Activated CD8-positive, alpha-beta memory T cell treated with anti-CD3 and anti-CD28 coated beads for 1 hour (primary cell): ENCODE measurements at places on chromosomes 16 and 17.

- no peak for DNase-seq
Observed at GRCh38 chr16:13919330-13919682, 648 bp upstream of the ERCC4 start.

DNA sequence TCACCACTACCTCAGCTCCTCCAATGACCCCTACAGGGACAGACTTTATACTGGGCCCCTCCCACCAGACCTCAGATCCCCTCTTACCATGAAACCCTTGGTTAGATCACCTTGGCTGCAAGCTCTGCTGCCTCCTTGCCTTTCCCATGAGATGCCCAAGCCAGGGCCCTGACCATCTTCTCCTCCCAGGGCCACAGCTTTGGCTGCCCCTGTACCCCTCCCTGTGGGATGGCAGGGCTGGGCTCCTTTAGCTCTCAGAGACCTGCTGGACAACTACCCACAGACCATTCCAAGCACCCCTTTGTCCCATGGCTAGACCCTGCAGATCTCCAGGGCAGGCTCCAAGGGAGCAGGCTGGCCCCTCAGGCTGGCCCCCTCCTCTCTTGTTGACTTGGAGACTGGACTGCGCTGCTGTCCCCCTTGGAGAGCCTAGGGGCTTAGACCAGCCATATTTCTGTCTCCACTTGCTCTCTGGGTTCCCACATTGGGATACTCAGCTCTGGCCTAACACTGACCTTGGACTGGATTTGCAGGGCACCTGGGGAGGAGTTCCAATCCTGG lies 1692.7 kb downstream of the TP53TG3F start:
- no peak for DNase-seq

- no peak for DNase-seq
Observed at GRCh38 chr17:17612085-17613022, 20.8 kb upstream of the PEMT start.

- DNase-seq: no peak
Observed at GRCh38 chr16:80403894-80404293, 136.9 kb upstream of the DYNLRB2 start.

DNA sequence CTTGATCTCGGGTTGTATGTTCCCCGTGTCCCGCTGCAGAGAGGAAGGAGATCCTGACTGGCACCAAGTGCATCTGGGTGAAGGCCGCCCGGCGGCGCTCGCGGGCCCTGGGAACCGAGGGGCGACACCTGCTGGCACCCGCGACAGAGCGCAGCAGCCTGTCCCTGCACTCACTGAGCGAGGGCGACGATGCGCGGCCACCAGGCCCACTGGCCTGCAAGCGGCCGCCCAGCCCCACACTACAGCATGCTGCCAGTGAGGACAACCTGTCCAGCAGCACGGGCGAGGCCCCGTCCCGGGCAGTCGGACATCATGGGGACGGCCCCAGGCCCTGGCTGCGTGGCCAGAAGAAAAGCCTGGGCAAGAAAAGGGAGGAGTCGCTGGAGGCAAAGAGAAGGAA lies 7.5 kb downstream of the BTBD17 start:
- peak; percentile 35 for DNase-seq

DNA sequence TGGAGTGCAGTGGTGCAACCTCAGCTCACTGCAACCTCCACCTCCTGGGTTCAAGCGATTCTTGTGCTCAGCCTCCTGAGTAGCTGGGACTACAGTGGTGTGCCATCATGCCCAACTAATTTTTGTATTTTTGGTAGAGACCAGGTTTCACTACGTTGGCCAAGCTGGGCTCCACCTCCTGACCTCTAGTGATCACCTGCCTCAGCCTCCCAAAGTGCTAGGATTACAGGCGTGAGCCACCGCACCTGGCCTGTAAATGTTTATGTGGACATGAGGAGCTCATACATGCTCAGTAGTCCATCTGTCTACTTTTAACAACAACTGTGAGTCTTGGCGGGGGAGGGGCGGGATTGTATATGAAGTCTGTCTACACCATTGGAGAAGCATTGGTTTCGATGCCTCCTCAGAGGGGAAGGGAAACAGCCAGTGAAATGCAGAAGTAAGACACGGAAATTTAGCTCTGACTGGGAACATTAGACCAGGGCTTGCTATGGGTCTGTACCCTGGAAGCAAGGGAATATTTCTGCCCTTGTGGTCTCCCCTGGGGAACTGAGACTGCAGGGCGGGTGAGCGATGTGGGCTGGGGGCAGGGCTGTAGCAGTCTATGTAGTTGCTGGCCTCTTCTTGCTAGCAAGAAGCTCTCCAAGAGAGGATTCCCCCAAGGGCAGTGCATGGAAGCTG lies 9.3 kb downstream of the NUBP1 start:
- DNase-seq: no peak

GRCh38 chr17:47239967-47240651 lies 13.5 kb upstream of the ITGB3 start:
- no peak for DNase-seq

DNA sequence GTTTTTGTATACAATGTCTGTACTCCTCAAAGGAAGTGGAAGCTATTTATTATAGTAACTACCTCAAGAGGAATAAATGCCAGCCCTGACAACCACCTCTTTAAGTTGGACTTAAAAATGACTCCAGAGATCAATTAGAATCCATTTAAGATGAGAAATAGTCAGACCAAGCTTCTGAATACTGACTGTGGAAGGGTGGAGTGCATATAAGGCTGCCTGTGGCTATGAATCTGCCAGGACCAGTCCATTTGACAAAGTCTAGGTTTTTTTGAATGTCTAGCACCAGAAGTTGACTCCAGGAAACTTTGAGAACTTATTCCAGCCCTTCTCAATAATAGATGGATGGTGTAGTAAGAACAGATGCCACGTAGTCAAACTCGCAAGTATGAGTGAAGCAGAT lies 15.0 kb downstream of the OGFOD1 start:
- DNase-seq: no peak

DNA sequence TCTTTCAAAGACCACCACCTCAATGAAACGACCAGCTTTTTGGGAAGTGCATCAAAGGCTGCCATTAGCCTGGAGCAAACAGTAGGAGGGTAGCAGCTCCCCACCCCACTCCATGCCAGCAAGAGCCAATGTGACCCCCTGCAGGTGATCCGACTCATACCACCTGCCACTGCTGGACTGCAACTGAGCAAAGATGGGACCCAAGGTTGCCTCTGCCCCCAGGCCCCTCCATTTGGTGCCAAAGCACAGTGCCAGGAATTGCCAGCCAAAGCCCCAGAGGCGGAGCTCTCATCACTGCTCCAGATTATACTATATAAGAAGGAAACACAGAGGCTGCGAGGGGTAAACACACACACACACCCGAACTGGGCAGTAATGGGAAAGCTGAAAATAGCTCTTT lies 8.3 kb downstream of the PITPNM3 start:
- no peak for DNase-seq

DNA sequence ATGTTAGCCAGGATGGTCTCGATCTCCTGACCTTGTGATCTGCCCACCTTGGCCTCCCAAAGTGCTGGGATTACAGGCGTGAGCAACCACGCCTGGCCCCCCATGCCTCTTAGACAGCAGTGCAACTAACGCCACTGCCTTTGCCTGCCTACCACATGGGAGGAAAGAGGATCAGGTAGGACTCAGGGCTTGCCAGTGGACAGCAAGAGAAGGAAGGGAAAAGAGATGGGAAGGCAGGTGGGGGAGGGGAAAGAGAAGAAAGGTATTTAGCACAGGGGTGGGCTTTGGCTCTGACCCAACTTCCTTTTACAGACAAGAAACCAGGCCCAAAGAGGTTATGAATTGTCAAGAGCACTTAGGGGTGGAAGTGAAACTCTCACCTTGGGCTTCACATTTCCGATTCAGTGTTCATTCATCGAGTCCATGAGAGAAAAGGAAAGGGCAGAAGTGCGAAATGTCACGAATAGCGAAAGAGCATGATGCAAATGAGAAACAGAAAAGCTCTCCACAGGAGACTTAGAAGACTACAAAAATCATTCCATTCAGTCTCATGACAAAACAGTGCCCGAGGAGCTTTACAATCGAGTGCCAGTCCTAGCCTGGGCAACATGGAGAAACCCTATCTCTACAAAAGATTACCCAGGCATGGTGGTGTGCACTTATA lies 36.4 kb downstream of the CDK5R1 start:
- no peak for DNase-seq

DNA sequence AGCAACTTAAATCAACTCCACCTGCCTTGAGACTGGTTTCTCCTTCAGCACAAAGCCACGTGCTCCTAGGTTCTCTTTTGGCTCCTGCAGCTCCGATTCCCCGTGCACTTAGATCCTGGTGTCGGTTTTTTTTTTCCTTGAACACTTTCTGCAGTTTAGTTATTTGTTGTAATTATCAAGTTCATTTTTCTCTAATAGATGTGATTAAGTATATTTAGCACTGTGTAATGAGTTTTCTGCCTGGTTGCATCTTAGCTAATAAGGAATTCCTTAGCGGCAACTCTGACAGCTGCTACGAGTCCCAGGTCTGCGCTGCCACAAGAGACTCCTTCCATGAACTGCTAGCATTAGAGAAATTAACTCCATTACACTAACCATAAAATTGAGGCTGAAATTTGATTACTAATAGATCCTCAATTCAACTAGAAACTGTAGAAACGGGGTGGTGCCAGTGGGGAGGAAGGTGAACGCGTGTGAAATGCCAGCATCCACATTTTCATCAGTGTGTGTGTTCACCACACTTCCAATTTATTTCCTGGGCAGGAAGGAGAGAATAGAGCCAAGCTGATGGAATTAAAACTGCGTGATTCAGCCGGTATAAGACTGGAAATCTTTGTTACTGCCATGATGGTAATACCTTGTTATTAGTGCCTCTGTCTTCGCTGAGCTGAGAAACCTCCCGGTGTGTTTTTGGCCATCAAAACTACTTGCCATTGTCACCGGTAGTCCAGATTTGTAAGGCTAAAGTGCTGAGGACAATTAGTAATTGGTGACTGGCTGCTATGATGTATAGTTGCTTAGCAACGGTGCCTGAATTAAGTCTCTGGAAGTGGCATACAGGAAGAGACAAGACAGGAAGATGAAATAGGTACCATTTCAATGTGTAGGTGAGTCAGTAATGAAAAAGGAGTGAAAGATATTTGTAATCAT lies 232.4 kb downstream of the IRX3 start:
- no peak for DNase-seq

- DNase-seq: no peak
Observed at GRCh38 chr16:57614536-57614935, 13.9 kb upstream of the ADGRG1 start.

DNA sequence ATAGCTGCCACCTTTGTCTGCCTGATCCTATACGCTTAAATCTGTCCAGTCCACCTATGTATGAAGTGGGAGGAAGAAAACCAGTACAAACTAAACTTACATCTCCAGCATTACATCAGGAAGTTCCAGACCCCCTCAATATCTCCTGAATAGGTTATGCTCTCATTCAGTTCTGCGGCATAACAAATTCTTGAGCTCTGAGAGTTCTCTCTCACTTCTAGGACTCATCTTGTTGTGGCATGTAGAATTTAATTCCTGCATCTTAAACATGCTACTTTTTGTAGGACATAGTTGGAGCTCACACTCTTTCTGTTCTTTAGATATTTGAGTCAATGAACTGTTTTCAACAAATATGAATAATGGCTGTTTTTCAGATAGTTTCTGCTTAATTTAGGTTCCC lies 662.5 kb downstream of the CDH11 start:
- no peak for DNase-seq

DNA sequence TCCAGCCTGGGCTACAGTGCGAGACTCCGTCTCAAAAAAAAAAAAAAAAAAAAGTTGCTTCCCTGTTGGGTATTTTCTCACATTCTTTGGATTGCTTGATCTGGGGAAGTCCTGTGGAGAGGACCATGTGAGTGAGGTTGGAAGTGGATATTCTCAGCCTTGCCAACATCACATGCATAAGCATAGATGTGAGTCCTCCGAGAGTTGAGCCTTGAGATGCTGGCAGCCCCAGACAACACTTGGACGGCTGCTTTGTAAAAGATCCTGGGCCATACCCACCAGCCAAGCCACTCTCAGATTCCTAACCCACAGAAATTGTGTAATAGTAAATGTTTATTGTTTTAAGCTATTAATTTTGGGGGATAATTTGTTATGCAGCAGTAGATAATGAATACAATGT lies 1570.0 kb upstream of the GOT2 start:
- no peak for DNase-seq

DNA sequence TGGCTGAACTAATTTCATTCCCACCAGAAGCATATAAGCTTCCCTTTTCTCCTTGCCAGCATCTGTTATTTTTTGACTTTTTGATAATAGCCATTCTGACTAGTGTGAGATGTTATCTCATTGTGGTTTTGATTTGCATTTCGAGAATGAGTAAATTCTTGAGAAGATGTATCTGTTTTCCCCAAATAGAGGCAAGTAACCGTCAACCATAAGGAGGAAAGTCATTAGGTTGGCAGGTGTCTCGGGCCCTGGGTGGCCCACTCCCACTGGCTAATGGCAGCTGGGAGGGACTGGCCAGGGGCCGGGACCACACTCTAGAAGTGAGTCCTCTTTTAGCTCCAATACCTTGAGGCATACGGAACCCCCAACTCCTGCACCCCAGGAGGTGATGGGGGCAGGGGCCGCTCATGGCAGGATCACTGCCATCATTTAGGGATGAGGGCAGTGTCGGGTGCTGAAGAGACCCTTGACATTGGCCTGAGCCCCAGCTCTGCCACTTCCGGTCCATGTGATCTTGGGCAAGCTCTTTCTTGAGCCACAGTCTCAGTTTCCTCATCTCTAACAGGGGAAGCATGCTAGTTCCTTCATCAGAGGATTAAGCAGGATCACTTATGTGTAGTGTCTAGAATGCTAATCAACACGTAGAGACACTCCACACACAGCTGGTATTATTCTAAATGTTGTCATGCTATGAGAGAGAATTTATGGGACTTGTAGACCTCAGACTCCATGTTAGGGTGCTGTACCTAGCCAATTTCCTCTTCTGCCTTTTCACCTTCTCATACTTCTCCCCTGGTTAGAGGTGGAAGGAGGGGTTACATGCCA lies 44.3 kb downstream of the RGS9 start:
- DNase-seq: no peak

- DNase-seq: no peak
Observed at GRCh38 chr16:75309899-75310430, 58.5 kb upstream of the BCAR1 start.

- DNase-seq: no peak
Observed at GRCh38 chr16:57239107-57239506, 6.0 kb upstream of the ARL2BP start.
